ENCODE measurements at places on chromosomes 12 and 14.

- DNase-seq, result no peak
Measured at GRCh38 chr14:71654810-71655209, 277.4 kb upstream of the RGS6 start.

DNA sequence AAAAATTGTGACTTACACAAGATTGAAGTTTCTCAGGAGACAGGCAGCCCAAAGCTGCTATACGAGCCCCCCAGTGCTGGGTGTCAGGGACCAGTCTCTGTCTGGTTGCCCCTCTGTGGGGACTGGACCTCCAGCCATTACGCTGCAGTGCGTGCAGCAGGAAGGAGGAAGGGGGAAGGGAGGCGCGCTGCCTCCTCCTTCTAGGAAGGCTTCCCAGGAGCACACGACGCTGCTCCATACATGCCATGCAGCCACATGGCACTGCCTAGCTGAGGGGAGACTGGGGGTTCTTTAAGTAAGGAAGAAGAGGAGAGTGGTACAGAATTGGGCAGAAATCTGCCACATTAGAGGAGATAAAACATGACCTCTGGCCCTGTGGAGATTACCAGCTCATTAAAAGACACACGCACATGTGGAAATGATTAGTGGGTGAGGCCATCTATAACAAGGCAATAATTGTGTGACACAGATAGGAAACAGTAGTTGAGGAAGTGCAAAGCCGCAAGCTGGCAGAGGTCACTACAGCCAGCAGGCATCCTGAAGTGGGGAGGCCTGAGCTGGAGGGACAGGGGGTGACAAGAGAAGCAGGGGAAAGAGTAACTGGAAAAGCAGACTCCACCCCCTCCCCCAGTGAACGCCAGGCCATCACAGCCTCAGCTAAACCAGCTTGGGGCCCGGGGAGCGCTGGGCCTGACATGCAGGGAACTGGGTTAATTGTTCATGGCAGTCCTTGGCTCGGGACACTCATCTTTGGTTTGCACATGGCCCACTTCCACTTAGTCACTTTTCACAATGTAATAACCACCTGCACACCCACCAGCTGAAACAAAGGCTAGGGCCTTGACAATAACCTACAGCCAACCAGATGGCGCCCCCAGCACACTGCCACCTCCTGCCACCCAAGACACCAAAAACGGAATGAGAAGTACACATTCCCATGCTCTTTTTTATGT lies 39.6 kb downstream of the CCDC88C start:
- DNase-seq, result no peak

DNA sequence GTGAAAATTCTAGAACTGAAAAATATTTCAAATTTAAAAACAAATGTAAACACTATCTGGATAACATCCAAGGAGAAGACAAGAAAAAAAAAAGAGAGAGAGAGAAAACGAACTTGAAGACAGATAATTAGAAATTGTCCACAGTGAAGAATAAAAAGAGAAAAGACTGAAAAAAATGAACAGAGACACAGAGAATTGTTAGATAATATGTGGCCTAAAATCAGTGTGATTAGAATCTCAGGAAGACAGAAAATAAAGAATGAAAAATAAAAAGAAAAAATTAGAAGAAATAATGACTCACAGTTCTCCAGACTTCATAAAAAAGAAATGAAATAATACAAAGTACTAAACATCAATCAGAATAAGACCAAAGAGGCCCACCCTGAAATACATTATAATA lies 1209.3 kb downstream of the FSCB start:
- no peak for DNase-seq

GRCh38 chr14:46322076-46322475 lies 329.5 kb downstream of the RPL10L start:
- no peak for DNase-seq

DNA sequence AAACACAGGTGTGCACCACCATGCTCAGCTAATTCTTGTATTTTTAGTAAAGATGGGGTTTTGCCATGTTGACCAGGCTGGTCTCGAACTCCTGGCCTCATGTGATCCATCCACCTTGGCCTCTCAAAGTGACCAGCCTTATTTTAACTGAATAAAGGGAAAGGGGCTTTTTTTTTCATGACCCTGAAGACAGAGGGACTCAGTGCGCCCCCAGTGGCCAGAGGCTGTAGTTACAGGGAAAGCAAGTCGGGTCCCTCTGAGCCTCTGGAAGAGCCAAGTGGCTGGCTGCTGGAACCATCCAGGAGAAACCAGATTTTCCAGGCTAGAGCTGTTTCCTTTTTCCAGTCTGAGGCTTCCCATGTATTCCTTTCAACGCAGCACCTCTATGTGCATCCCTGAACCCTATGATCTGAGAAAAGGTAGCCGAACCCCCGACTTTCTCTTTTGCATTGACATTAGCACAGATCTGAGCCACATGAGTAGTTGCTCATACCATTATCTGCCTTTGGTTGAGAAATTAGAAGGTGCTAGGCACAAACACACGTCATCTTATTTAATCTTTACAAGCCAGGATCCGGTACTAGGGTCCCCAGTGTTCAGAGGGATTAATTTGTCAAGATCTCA lies 342.7 kb downstream of the CACNA1C start:
- DNase-seq, result no peak

- DNase-seq, result no peak
Measured at GRCh38 chr14:31543969-31544799, 17.0 kb upstream of the NUBPL start.

DNA sequence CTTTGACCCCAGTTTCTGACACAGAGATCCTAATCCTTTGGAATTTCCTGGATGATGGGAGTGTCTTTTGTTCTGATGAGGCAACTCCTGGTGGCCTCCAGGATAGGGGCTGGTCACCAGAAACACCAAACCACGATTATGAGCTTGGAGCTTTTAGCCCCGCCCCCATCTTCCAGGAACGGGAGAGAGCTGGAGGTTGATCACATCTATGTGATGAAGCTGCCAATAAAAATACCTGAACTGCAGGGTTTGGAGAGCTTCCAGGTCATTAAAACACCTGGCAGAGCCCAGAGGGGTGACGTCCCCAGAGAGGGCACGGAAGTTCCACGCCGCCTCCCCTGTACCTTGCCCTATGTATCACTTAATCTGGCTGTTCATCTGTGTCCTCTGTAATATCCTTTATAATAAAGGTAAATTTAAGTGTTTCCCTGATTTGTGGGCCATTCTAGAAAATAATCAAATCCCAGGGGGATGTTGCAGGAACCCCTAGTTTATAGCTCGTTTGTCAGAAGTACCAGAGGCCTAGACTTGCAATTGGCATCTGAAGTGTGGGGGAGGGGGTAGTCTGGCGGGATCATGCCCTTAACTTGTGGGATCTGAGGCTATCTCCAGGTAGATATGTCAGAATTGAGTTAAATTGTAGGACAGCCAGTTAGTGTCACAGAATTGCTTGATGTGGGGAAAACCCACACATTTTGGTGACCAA lies 21.2 kb downstream of the APPL2 start:
- DNase-seq, result no peak

DNA sequence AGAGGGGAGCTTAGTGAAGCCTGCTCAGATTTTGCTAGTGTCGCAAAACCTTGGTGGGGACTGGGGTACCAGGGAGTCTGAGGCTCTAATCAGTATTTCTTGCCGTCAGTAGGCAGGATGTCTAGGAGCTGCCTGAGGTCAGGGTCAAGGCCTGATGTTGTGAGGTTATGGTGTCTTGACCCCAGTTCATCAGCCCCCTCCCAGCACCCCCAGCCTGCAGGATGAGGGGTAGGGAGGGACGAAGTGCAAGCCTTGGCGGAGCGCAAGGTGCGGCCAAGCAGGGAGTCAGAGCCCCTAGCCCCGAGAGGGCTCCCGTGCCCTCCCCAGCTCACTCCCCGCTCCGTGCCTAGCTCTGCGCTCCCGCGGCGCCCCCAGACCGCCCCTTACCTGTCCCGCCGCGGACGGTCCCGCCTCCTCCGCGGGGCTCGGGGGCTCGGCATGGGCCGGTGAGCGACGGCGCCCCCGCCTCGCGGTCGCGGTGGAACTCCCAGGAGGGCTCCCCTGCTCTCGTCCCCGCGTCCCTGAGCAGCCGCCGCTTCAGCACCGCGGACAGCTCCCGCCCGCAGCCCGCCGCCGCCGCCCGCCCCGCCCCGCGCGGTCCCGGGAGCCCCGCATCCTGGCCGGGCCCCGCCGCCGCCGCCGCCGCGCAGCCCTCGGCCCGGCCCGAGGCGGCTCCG lies 347 bp downstream of the SYNDIG1L start:
- DNase-seq, result peak; percentile 39

DNA sequence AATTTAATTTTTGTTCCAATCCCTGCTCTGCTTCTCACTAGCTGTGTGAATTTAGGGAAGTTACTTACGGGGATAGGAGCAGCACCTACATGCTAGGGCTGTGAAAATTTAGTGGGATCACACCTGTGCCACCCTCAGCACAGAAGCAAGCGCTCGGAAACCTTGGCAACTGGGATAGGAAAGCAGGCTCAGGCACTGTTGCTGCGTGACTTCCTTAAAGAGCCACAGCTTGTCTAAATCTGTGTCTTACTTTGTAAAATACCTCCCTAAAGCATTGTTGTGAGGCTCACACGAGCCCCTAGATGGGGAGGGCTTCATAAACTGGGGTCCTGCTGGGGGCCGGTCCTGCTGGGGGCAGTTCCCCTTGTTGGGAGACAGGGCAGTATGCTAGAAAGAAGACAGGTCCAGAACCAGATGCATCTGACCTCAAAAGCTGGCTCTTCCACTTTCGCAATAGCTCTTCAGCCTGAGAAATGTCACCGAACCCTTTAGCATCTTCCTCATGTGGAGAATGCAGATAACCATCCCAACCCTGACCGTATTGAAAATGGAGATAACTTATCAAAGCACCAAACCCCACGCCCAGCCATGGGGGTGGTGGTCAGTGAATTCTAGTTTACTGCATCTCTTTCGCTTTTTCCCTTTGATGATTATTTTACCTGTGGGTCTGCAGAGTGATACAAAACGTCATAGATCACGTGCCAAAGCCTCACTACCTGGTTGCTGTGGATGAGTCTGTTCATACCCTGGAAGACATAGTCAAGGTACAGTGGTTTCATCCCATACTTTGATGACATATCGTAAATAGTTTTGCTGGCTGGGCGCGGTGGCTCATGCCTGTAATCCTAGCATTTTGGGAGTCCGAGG lies 54.1 kb downstream of the AK7 start:
- no peak for DNase-seq

DNA sequence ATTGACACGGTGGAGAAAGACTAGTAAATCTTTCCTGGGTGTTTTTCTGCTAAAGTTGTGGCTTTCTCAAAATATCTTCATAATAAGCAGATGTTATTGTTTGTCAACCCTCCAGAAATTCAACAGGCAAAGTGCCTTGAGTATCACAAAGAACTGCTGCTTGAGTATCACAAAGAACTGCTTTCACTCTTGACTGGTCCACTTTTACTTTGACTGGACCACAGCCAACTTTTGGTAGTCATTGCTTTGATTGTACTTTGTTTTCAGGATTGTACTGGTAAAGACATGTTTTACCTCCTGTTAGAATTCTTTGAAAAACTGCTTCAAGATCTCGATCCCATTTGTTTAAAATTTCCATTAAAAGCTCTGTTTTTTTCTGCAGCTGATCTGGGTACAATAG lies 62.6 kb downstream of the PDZRN4 start:
- DNase-seq, result no peak

GRCh38 chr12:107058190-107058589 lies 35.2 kb downstream of the CRY1 start:
- DNase-seq, result no peak

- no peak for DNase-seq
Measured at GRCh38 chr12:573232-573631, 90.0 kb downstream of the NINJ2 start.

DNA sequence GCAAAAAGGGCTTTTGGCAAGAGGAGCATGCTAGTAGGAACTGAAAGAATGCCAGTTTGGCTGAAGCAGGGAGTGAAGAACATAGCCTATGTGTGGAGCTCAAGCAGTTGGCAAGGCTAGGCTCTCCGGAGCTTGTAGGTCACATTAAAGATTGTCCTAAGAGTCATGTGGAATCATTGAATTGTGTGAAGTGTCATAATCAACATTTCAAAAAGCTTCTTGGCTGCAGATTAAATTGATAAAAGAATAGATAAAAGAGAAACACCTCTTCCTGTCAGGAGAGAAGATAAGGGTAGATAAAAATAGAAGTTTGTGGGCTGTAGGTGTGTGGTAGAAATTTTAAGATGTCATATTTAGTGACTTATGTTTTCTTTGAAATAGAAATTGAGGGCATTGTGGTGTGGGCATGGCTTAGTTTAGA lies 36.1 kb downstream of the CPSF6 start:
- DNase-seq, result no peak

DNA sequence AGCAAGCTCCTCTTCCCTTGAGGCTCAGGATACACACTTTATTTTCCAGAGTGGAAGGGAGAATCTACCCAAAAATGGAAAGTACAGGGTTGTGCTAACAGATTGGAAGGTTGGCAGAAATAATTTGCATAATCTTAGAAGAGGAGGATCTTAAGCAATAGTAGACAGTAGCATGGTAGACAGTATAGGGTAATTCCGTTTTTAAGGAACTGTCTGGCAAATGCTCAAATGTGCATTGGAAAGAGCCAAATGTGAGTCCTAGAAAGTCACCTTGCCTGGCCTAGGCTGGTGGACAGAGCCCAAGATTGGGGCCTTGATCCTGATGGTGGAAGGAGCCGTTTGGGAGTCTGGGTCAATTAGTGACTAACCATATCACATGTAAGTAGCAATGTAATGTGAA lies 13.1 kb upstream of the CARMIL3 start:
- DNase-seq, result no peak

- no peak for DNase-seq
Measured at GRCh38 chr14:93794756-93795155, 6.5 kb upstream of the PRIMA1 start.

GRCh38 chr14:73724696-73725095 lies 10.5 kb upstream of the PNMA1 start:
- DNase-seq, result no peak

- no peak for DNase-seq
Measured at GRCh38 chr14:25055992-25056687, 6.2 kb upstream of the STXBP6 start.

- peak; percentile 65 for DNase-seq
Measured at GRCh38 chr14:22332686-22333421, 256.2 kb downstream of the DAD1 start.

- DNase-seq, result no peak
Measured at GRCh38 chr12:6460751-6461371, 9.0 kb downstream of the TAPBPL start.

DNA sequence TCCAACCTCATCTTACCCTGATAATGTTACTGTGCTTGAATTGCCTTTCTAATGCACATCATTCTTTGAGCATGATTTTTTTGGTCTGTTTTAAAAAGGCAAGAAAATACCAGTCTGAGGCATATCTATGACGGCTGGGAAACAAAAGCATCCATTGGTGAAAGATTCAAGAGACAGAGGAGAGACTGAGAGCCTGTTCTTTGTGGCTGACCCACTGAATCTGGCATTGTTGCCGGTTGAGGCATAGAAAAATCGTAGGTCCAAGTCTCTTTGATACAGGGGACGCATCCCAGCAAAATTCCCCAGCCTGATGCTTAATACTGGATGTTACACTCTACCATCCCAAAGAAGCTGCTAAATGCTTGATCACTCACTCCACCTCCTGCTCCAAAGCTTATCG lies 2.9 kb upstream of the KLHL42 start:
- no peak for DNase-seq

All from hindlimb muscle (tissue), 1 donor.